ENCODE measurements at places on chromosomes 5 and 9.

DNA sequence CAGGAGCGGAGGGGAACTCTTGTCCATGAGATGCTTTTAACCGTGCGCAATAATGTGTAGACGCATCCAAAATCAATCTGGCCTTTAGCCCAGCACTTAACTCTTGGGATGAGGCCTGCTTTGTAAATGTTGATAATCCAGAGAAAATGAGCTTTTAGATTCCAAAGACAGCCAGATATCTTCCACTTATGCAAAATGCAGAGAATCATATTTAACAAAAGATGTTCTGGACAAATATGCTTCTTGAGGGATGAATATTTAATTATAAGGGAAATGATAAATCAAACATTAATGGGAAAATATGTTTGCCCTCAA, 5.6 kb downstream of the S1PR3 start:
- DNase-seq: no peak

DNA sequence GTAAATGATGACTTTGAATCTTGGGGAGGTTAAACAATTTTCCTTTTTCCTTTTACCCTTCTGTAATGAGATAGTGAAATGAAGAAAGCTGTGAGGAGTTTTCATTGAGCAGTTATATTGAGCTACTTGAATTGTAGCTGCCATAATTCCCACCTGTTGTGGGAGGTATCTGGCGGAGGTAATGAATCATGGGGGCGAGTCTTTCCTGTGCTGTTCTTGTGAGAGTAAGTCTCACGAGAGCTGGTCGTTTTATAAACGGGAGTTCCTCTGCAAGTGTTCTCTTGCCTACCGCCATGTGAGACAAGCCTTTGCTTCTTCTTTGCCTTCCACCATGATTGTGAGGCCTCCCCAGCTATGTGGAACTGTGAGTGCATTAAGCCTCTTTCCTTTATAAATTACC, 258.4 kb downstream of the FER start:
- DNase-seq: no peak

DNA sequence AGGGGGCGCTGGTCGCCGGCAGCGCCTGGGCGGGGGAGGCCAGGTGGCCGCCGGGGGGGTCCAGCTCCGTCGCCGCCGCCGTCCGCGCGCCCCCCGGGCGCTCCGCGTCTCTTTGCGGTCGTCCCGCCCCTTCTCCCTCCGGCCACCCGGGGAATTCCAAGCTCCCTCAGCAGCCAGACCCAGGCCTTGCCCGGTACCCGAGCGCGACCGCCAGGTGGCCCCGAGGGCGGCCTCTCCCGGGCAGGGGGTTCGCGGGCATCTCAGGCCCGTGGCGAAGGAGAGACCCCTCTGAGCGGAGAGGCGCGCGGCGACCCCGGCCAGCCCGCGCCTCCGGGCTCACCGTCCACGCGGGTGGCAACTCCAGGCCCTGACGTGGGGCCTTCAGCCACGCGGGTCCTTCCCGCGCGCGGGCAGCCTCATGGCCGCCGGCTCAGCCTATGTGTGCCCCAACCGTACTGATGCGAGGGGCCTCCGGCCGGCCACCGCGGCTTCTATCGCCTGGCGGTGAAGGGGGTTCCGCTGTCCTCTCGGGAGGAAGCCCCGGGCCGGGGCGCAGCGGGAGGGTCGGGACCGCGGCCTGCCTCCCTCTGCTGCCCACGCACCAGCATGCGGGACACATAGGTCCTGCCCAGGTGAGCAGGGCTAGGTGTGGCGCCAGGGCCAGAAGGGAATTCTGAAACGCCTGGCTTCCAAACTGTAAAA, 529 bp upstream of the NRARP start:
- DNase-seq: no peak

GRCh38 chr9:131503626-131504465, 1.1 kb downstream of the POMT1 start:
- DNase-seq: no peak

DNA sequence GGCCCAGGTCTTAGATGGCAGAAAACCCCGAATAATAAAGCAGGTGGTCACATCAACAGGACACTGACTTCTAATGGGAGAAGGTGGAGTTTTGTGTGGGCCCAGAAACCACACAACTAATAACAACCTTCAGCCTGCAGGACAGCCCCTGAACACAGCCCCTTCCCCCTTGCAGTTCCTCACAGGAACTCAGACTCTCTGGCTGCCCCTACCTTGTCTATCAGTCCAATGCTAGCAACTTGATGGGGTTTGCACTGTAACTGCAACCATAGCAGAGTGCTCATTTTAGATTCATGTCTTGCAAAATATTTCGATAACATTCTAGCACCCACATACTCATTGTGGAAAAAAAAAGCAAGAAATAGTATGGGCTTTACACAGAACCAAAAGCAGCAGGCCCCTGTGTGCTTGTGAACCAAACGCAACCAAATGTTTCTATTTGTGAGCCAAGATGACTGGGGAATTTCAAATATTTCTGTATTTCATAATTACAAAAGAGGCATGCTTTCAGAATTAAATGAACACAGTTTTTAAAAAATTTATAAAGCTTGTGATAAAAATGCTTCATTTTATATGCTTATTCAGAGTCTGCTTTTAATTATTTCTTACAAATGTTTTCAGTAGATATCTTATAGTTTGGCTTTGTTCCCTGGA, 62.7 kb upstream of the PDE4D start:
- DNase-seq: no peak

GRCh38 chr9:132150256-132150655, 11.6 kb upstream of the NTNG2 start:
- DNase-seq: no peak

DNA sequence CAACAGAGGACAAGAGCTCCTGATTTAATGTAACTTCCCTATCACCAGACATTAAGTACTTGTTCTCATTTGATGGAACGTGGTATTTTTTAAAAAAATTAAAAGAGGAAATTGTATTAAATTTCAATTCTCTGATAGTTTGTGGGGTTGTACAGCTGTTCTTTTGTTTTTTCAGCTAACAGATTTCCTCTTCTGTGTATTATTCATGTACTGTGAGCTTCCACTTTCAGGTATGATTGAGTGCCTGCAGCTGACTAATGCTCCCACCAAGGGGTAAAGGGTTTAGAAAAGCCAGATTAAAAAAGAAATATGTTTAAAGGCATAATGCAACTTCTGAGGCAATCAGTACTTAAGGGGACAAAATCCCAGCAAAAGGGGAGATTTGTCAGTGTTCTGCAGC, 117.7 kb upstream of the ACTBL2 start:
- DNase-seq: no peak

DNA sequence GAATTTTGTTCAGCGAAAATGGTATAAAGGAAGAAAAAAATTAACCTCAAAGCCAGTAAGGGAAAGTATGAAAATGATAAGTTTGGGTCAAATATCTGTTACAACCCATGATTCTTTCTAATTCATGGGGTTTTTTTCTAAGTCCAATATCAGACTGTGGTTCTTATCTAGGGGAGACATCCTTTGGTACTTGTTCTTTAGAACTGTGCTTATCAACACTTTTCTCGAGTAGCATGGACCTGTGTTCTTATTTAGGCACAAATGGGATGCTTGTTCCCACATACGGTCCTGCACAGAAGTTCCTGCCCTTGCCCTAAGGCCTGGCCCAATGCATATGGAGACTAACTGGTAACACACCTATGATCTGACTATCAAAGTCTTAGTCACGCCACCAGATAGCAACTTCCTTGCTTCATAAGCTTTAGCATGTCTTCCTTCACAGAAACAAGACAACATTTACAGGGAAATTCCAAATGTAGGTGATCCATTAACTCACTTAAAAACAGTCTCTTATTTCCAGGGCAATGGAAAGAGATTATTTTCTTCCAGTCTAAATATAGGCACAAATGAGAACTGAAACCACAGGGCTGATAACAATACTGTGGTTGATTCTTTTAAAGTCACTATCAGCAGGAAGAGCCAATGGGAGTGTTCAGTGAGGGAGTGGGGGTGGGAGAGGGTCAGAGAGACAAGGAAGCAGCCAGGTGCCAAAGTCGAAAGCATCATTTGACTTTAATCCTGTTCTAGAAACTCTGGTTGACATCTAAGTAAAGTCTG, 268.8 kb upstream of the ANKRD55 start:
- no peak for DNase-seq

GRCh38 chr9:131889437-131890251, 149.8 kb upstream of the RAPGEF1 start:
- no peak for DNase-seq

GRCh38 chr9:119781886-119782285, 412.7 kb upstream of the BRINP1 start:
- DNase-seq: no peak

DNA sequence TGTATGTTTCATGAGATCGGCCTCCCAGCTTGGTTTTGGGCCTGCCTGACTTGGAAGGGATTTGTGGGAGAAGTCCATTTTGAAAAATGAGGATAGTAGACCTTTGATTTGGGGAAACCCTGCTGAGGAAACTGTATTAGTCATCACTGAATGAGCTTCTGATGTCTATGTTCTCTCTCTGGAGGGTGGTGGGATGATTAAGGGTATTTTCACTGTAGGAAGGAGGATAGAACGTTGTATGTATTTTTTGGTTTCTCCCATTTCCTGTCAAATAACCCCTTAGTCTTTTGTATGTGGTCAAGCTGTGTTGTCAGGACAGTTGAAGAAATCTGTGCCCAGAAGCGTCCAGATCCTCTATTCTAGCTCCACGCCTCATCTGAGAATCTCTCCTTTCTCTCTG, 151.9 kb downstream of the INSYN2B start:
- no peak for DNase-seq

GRCh38 chr5:150144246-150144801, 11.3 kb downstream of the PDGFRB start:
- DNase-seq: no peak

DNA sequence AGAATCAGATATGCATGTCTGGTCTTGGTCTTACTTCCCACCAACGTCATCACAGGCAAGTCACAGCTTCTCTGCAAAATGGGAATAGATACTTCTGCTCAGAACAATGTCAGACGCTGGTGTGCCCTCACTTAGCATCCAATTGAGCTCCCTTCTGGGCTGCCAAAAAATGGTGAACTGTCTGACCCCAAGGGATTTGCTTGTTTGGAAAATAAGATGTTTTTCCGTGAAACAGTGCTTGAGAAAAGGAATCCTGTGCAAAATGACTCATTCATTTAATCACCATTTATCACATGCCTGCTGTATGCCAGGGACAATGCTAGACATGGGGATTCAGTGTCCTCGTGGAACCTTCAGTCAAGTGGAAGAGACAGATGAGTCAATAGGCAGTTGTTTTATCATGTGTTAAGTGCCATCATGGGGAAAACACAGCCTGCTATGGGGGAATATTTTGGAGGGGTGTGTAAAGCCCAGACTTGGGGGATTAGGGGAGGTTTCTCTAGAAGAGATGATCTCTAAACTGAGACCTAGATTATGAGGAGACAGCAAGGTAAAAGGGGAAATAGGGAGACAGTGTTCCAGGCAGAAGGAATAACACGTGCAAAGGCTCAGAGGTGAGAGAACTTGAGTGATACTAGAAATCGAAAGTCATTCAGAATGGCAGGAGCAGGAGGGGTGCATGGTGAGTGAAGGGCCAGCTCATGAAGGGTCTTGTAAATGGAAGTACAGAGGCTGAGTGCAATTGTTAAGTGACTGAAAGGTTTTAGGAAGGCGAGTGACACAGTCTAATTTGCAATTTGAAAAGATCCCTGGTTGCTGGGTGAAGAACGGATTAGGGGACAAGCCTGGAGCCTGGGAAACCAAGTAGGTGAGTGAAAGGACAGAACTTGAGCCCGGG, 3.9 kb downstream of the NIPAL4 start:
- no peak for DNase-seq

DNA sequence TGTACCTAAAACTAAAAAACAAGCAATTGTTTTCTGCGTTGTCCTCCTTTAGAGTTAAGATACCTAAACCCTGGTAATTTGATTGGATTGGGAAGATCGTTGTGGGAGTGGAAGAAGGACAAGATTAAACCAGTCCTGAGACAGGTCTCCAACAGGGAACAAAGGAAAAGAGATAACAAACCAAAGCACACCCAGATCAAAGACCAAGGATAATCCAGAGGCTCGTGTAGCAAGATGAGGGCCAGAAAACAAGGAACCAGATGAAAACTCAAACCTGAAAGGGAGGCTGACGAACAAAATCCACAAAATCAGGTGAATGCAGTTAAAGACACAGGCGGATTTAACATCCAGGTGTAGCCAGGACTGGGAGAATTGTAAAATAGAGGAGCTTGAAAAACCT, 618.1 kb downstream of the SLCO4C1 start:
- DNase-seq: no peak

DNA sequence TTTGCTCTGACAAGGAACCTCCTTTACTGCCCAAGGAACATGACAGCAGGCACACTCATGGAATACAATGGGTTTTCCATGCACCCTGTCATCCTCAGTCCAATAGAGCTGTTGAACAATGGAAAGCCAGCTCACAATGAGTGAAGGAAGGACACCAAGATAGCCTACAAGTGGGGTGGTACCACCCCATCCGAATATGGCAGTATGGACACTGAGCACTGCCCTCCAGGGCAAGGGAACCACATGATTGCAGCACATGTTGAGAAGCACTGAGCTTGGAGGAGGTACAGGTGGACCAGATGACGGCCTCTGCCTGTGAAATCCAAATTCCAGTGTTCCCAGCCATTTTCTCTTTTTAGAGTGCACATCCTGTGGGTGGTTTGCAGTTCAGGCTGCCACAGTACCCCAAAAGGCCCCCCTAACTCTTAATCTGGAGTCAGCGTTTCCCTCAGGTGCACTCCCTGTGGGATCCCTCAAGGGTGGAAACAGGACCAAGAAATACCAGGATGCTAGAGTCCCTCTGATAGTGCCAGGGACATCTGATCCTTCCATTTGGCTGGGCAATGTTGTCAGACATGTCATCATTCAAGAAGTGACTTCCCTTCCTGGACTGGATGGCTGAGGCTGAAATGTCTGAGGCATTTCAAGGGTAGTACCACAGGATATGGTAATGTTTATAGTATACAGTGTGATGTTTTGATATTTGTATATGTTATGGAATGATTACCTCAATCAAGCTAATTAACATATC, 48.9 kb downstream of the SMC2 start:
- DNase-seq: no peak

GRCh38 chr5:56686337-56687195, 128.8 kb upstream of the MAP3K1 start:
- DNase-seq: no peak

DNA sequence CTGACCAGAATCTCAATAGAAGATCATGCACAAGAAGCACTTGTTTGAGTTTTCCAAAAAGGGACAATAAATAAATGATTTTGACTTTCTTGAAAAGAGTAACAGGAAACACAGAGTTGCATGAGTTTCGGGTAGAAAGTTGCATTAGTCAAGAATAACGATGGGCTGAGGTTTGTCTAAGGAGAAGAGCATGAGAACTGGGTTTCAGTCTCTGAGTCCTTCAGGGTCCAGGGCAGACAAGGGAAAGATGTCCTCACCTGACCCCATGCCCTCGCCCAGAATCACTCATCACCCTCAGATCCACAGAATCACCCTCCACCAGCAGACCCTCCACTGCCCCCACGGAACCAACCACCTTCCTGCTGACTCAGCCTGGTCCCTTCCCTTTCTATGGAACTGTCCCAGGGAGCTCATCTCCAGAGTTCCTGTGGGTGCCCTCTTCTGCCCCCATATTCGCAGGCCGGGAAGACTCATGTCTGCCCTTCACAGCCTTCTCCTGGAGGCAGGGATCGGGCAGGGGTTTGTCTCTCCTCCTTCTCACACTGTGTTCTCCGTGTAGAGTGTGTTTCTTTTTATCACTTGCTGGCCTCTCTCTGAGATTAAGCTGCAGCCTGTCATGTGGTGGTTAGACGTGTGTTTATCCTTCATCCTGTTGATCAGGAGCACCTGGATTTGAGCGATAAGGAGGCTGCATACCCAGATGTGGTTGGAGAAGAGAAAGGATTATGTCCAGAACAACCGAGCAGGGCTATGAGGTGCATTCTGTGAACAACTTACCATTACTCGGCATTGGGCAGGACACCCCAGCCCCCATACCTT, 442.6 kb downstream of the MAT2B start:
- no peak for DNase-seq

GRCh38 chr9:81559709-81560108, 129.6 kb downstream of the TLE1 start:
- no peak for DNase-seq
